ENCODE measurements at places on chromosomes 6 and 20.

DNA sequence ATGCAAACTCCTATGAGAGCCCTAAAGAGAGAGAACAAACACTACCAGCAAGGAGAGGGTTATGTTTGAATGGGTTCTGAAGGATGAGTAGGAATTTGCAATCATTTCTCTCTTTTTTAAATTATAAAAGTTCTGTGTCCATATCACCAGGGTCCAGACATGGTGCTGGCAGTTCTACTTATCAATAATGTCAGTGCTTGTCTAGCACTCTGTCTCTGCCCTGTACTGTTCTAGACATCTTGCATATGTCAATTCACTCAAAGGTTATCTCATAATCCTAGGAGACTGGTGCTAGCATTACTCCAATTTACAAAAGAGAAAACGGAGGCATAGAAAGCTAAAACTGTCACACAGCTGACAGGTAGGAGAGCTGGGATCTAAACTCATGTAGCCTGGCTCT, 101.3 kb downstream of the VEGFA start:
- no peaks in the 10 kb centered on the region for H3K27me3 ChIP-seq
- H3K4me3 ChIP-seq, result no peak overlapping the region
- peaks cover 18% of the 10 kb centered on the region for H3K4me1 ChIP-seq
- no peak overlapping the region for H3K27ac ChIP-seq
- H3K36me3 ChIP-seq, result no peaks in the 10 kb centered on the region
- no peak for DNase-seq

- no peak overlapping the region for H3K4me3 ChIP-seq
- peaks cover 2% of the 10 kb centered on the region for H3K4me1 ChIP-seq
- no peaks in the 10 kb centered on the region for H3K36me3 ChIP-seq
These were observed 34.5 kb upstream of the FUCA2 start for GRCh38 chr6:143545976-143546547.

GRCh38 chr20:61347443-61347842, 95.4 kb downstream of the CDH4 start:
- H3K27ac ChIP-seq, result no peak overlapping the region
- H3K4me3 ChIP-seq, result no peak overlapping the region
- H3K36me3 ChIP-seq, result no peaks in the 10 kb centered on the region
- no peak for DNase-seq
- peaks cover 11% of the 10 kb centered on the region for H3K4me1 ChIP-seq

DNA sequence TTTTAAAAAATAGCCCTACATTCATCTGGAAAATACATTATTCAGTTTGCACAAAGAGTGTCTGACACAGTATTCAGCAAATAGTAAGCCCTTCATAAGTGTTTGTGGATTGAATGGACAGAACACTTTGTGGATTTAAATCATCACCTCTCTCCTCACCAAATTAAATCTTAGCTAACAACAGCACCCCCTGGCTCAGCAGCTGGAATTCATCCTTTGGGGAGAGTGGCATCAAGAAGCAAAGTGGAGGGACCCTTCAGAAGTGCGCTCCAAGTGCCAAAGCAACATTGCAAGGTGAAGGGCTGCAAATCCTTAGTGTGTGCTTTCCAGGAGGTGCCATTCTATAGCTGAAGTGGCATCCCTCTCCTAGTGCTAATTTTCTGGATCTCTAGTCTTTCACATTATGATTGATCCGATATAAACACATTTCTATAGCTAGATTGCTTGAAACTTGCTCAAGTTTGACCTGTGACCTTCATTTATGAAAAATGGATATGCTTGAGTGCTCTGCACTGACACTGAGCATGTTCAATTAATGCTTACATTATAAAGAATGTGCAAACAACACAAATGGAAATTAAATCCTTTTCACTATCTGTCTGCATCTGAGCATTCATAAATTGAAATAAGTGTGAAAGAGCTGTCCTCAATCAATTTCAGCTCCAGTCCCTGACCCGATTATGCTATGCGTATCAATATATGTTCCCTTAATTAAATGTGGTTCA, 891.7 kb downstream of the C6orf118 start:
- no peak overlapping the region for H3K4me3 ChIP-seq
- H3K36me3 ChIP-seq, result no peaks in the 10 kb centered on the region
- no peak for DNase-seq
- no peaks in the 10 kb centered on the region for H3K27me3 ChIP-seq
- no peak overlapping the region for H3K27ac ChIP-seq
- H3K4me1 ChIP-seq, result no peaks in the 10 kb centered on the region

DNA sequence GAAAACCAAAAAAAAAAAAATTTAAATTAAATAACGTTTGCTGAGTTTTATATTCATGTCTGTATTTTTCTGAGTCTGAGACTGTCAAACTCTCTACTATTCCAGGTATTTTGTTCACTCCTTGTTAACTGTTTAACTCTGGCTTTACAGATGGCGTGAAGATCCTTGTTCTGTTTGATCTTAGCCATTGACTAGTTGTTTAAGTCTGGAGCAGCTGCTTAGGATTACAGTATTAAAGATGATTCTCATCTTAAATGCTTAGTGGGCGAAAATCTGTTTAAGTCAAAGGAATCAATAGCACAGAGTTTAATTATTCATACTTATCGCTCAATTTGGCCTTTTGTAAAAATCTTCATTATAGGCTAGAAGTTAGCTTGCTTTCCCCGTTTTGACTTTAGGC, 2.4 kb downstream of the PHACTR2 start:
- H3K36me3 ChIP-seq, result peaks cover 4% of the 10 kb centered on the region
- H3K4me3 ChIP-seq, result peak overlapping the region; percentile 90
- H3K27me3 ChIP-seq, result no peaks in the 10 kb centered on the region
- no peaks in the 10 kb centered on the region for H3K4me1 ChIP-seq

DNA sequence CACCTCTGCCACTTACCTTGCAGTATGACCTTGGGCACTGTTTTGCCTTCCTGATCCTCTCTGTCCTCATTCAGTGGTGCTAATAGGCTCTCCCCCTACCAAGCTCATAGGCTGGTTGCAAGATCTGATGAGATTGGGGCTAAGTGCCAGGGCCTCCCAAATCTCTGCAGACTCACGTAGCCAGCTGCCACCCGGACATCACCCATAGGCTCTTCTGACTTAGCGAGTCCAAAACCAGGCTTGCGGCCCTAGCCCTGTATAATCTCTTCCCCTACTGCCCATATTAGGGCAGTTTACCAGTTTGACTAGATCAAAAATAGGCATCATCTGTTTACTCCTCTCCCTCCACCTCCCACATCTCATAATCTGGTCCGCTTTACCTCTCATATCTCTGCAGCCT, 54.2 kb upstream of the VSTM2L start:
- no peaks in the 10 kb centered on the region for H3K36me3 ChIP-seq
- H3K27ac ChIP-seq, result no peak overlapping the region
- no peak overlapping the region for H3K4me3 ChIP-seq
- peaks cover 2% of the 10 kb centered on the region for H3K4me1 ChIP-seq
- no peaks in the 10 kb centered on the region for H3K27me3 ChIP-seq

All from H1 (cell line).